Right cardiac atrium (tissue), 5 donors: ENCODE measurements at places on chromosomes 16 and 17. TPM values are rescaled to one million over a fixed set of nuclear protein-coding genes. Genes with fewer than 3 reads are reported as not detected.

Gene PDILT
- not detected for polyA plus RNA-seq

DNA sequence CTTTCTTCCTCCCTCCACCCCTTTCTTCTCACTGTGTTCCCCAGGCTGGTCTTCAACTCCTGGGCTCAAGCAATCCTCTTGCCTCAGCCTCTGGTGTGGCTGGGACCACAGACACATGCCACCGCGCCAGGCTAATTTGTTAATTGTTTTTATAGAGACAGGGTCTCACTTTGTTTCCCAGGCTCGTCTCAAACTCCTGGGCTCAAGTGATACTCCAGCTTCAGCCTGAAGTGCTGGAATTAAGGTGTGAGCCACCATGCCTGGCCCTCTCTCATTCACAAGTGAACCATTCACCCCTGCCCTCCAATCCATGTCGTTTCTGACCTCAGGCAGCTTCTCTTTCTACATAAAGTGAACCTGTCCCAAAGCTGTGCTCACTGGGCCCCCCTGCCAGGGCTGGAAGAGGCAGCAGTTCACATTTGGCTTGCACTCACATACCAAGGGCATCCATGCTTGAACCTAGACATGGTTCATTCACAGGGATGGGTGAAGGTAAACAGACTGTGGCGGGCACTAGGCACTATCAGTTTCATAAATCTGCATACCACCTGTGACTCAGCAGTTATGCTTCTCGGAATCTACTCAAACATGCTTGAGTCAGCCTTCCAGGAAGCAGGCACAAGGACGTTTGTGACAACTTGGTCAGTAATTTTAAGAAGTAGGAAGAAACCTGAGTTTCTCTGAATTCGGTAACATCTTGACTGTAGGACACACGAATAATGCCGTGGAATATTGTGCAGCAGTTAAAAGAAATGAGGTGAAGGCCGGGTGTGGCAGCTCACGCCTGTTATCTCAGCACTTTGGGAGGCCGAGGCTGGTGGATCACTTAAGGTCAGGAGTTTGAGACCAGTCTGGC lies 6.0 kb upstream of the RNF213 start:
- DNase-seq: peak; percentile 25

DNA sequence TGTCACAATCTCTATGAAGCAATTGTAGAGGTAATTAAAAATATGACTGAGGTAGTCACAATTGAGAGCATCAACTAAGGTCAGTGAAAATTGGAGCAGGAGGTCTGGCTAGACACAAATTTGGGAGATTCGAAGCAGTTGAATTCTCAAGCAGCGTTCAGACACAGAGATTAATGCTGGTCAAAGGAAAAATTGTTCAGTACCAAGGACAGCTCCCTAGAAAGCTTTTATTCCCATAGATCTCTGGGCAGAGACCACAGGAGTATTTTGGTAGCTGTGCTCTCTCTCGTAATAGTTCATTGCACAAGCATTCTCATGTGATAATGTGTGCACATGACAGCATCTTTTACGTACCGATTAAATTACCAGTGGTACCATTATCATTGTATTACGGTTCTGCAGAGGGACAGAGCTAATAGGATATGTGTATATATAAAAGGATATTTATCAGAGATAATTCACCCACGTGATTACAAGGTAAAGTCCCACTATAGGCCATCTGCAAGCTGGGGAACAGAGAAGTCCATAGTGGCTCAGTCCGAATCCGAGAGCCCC lies 387.5 kb upstream of the HSBP1 start:
- no peak for DNase-seq

Gene FZD2
- polyA plus RNA-seq: 2.4 TPM

DNA sequence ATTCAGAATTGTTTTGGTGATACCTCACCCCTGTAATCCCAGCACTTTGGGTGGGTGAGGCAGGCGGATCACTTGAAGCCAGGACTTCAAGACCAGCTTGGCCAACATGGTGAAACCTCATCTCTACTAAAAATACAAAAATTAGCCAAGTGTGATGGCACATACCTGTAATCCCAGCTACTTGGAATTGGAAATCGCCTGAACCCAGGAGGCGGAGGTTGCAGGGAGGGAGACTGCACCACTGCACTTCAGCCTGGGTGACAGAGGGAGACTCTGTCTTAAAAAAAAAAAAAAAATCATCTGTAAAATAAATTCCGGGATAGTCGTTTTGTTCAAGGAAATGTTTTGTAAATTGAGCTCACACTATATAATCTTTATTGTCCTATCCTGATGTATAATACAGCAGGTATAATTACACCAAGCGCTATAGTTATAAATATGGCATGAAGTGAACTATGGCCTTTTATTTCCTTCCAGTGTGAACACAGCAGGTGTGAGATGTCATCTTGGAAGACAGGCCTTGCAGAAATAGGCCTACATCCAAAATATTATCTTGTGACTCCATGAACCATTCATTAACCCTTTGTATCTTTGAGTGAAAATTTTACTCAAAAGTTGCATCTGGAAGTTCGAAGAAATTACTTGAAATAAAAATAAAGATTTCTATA lies 25.4 kb downstream of the PLA2G10 start:
- no peak for DNase-seq

Gene FNDC8
- polyA plus RNA-seq: not detected

Gene ACAP1
- 8.8 TPM for polyA plus RNA-seq
